ENCODE measurements at places on chromosomes 5 and 9. TPM values are rescaled to one million over a fixed set of nuclear protein-coding genes. Genes with fewer than 3 reads are reported as not detected.

The GPR150 gene
- total RNA-seq: 0.28 TPM

The ENHO gene
- not detected for total RNA-seq

The ORM2 gene
- total RNA-seq: not detected

The CNTLN gene
- total RNA-seq: 9.7 TPM

The SEMA4D gene
- total RNA-seq: 0.09 TPM

The SAPCD2 gene
- 0.43 TPM for total RNA-seq

The SPINK4 gene
- total RNA-seq: 0.74 TPM

Measured in smooth muscle cell of bladder (primary cell).